AML-193 (cell line): ENCODE measurements at places on chromosomes 11 and 22.
A peak's percentile ranks its signal among the peaks of the same experiment; 100 is the strongest.

- no peak for DNase-seq
Observed at GRCh38 chr22:44284711-44285110, 28.0 kb downstream of the SHISAL1 start.

DNA sequence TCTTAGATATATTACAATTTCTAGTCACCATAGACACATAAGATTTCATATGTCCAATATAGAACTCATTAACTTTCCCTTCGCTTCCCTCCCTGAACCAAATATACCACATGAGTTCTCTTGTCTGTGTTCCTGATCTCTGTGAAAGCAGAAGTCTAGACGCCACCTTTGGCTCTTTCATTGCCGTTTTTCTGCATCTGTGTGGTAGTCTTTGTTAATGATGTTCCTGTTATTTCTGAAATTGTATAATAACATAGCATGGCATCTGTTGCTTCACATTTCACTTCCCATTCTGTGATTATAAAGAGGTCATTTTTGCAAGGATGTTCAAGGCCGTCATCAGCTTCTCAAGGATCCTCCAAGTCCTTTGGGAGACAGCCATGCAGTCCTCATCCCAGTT, 58.5 kb downstream of the NCAM1 start:
- peak; percentile 83 for DNase-seq

GRCh38 chr11:130318031-130318673, 3.4 kb upstream of the ZBTB44 start:
- DNase-seq, result no peak

GRCh38 chr22:40838486-40838885, 18.0 kb downstream of the ST13 start:
- no peak for DNase-seq

DNA sequence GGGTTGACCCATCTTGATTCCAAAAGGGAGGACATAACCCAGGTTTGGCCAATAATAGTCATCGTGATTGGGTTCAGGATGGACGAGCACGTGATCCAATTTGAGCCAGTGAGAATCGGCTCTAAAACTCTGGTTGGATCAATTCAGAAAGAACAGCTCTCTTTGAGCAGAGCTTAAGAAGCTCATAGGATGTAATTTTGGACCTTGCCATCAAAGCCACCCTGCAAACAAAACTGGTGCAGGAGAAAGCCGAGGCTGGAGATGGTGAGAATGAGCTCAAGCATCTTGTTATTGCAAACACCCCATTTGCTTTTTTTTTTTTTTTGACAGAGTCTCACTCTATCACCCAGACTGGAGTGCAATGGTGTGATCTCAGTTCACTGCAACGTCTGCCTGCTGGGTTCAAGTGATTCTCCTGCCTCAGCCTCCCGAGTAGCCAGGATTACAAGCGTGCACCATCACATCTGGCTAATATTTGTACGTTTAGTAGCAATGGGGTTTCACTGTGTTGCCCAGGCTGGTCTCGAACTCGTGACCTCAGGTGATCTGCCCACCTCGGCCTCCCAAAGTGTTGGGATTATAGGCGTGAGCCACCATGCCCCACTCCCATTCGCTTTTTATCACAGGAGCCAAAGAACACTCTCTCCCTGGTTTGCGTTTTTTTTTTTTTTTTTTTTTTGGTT, 13.8 kb upstream of the MIAT start:
- no peak for DNase-seq

DNA sequence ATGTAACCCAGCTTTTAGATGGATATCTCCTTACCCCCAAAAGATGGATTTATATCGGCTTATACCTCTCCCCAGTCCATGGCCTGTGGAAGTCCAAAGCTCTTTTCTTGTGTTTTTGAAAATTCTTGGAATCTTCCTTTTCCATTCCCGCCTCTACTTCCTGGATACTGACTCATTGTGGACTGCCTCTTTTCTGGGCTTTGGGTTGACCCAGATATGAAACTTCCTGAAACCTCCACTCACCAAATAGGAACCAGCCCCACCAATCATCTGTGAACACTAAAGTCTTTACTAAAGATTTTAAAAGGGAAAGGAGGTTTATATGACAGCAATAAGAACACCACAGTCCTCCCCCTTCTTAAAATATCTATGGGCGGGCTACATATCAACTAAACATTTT, 163.4 kb upstream of the SYN3 start:
- no peak for DNase-seq
